ENCODE measurements at places on chromosomes 13 and 19.
A peak's percentile ranks its signal among the peaks of the same experiment; 100 is the strongest.

- DNase-seq, result no peak
These were observed 62.8 kb upstream of the ZNF599 start for GRCh38 chr19:34835631-34836351.

- DNase-seq, result no peak
These were observed 10.2 kb downstream of the N4BP2L2 start for GRCh38 chr13:32528358-32528757.

DNA sequence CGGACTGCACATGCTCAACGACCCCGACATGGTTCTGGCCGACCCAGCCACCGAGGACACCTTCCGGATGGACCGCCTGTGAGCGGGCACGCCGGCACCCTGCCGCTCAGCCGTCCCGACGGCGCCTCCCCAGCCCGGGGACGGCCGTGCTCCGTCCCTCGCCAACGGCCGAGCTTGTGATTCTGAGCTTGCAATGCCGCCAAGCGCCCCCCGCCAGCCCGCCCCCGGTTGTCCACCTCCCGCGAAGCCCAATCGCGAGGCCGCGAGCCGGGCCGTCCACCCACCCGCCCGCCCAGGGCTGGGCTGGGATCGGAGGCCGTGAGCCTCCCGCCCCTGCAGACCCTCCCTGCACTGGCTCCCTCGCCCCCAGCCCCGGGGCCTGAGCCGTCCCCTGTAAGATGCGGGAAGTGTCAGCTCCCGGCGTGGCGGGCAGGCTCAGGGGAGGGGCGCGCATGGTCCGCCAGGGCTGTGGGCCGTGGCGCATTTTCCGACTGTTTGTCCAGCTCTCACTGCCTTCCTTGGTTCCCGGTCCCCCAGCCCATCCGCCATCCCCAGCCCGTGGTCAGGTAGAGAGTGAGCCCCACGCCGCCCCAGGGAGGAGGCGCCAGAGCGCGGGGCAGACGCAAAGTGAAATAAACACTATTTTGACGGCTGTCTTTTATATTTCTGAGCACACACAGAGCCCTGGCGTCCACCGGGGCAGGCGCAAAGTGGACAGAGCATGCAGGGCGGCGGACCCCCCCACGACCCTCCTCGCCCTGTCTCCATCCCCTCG lies 13.6 kb downstream of the COMP start:
- DNase-seq, result no peak

DNA sequence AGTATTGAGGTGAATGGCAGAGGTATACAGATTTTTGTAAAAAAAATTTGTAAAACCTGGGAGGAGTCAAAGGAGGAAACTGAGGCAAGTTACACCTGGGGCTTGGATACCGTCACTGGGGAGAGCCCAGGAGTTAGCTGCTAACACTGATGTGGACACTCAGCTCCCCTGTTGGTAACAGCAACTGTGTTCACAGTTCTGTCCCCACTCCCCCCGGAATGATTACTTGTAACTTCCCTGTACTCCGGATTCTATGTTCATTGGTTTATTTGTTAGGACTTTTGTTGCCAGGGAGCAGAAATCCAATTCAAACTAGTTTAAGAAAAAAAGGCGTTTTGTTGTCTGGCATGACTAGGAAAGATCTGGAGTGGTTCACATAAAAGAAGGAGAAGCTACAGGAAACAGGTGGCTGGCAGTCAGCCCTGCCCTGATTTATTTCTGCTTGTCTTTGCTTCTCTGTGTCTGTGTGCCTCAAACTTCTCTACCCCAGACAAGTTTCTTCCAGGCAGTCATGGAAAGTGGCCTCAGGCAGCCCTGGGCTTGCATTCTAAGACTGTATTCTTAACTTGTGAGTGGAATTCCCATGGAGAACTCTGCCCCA lies 2.3 kb upstream of the GPR12 start:
- DNase-seq, result no peak

DNA sequence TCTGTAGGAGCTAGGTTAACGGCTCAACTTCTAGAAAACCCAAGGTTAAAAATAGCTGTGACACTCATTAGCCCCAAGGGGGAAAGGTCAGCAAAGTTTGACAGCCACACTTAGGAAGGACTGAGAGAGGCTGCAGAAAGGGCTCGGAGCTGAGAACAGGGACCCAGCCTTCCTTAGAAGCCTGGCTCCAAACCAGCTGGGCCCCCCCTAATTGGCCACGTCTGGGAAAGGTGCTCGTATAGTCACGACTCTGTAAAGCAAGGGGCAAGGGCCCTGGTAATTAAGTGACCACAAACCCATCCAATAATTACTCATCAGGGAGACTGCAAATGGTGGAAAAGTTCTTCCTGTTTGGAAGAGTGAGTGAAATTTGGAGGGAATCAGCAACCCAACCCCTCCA lies 90.5 kb downstream of the RNASEH2B start:
- no peak for DNase-seq

DNA sequence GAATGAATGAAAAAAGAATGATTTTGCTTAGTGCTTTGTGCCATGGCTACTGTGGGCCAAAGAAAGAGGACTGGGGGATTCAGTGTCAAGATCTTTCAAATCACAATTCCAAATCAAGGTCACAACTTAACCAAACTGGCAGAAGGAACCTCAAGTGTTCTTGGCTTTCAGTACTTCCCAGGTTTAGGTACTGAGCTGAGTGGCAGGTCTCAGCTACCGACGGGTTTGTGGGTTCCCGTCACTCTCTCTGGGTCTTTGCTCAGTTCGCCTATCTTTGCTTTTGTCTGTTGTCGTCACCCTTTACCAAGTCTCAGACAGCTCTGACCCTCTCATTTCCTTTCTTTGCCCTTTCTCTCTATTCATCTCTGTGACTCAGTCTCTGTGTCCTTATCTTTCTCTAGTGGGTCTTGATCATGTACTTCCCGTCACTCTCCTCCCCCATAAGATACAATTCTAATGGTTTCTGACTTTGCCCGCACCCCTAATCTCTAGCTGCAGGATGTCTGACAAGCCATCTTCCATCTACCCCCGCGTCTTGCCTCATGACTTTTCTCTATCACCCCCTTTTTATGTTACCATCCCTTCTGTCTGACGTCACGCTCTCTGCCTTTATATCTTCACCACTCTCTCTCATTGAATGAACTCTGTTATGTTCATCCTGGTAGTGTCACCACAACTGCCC lies 33.3 kb upstream of the LRRC4B start:
- no peak for DNase-seq

DNA sequence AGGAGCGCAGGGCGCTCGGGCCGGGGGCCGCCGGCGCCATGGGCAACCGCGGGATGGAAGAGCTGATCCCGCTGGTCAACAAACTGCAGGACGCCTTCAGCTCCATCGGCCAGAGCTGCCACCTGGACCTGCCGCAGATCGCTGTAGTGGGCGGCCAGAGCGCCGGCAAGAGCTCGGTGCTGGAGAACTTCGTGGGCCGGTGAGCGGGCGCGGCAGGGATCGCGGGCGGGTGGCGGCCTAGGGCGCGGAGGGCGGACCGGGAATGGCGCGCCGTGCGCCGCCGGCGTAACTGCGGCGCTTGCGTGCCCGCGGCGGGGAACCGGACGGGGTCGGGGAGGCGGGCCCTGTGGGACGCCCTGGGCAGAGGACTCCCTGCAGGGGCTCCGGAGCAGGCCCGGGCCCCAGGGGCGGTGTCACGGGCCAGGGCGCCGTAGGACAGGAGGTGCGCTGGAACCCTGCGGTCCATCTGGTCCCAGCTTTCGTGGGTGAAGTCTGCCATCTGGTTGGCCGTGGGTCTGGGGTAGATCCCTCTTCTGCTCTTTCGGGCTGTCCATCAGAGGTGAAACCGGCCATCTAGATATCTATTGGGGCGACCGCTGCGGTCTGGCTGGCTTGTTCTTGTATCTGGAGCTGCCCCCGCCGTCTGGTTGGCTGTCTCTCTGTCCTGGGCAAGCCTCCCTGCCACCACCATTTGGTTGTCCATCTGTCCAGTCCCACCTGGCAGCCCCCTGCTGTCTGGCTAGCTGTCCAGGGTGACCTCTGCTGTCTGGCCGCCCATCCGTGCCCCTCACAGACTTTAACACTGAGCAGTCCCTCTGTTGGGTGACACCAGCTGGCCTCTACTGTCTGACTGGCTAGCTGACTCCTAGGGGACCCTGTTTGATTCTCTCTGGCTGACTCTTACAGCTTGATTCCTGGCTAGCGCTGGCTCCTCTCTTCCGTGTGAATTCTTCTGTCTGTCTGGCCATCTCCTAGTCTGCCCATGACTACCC lies 622 bp downstream of the DNM2 start:
- DNase-seq, result peak; percentile 23

DNA sequence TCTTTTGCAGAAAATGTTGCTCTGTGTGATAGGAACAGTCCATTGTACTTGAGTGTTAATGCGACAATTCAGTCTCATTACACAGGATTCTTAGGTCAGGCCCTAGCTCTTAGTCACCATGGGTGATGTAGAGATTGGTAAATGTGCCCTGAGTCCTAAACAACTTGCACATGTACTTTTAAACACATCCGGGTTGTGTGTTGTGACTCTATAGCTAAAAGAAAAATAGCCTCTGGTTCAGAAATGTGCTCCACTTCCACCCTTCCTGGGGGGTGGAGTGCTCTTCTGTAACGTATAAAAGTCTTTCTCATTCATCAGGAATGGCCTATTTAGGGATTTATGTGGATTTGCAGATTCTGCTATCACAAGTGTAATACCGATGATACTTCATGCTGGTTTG lies 5.2 kb downstream of the SPATA13 start:
- DNase-seq, result no peak

- no peak for DNase-seq
These were observed 1280.0 kb downstream of the EFNB2 start for GRCh38 chr13:105255472-105255871.

DNA sequence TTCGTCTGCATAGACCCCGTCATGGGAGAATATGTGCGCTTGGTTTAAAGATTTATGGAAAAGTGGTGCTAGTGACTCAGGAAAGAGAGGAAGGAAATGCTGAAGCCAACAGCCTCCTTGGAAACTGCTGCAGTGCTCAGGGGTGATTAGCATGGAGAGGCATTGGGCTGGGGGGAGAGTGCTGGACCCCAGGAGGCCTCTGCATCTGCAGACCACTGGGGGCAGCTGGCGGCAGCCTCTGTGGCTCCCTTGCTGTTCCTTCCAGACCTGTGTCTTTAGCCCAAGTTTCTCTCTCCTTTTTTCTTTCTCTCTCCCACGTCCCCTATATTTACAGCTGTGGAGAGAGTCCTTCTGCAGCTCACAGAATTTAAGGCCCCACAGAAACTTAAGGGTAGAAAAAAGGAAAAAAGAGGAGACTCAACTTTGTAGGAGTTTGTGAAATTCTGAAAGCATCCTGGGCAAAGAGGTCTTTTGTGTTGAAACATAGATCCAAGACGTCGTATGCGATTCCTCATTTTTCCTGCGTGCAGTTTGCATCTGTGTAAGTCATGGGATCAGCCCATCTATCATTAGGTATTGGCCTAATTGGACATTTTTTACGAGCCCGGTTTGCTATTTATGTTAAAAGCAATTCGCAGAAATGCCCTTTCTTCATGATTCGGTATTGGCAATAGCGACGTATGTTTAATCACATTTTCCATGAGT lies 116.2 kb upstream of the ZNF536 start:
- DNase-seq, result no peak

GRCh38 chr13:33937373-33938098 lies 119.6 kb downstream of the RFC3 start:
- DNase-seq, result no peak

- DNase-seq, result no peak
These were observed 790.3 kb downstream of the SLITRK5 start for GRCh38 chr13:88461272-88462009.

- no peak for DNase-seq
These were observed 17.8 kb downstream of the ACTL9 start for GRCh38 chr19:8680676-8681344.

DNA sequence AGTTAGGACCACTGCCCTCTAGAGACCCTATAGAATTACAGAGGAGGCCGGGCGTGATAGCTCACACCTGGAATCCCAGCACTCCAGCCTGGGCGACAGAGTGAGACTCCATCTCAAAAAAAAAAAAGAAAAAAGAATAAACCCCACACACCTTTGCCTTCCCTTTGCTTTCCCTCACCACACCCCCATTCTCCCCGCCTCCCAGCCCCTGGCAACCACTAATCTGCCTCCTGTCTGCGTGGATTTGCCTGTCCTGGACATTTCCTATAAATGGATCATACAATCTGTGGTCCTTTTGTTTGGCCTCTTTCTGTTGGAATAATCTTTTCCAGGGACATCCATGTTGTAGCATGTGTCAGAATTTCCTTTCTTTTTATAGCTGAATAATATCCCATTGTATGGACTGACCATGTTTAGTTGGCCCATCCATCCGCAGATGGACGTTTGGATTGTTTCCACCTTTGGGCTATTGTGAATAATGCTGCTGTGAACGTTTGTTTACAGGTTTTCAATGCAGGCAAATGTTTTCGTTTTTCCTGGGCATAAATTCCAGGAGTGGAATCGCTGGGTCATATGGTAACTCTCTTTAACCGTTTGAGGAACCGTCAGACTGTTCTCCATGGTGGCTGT lies 15.3 kb downstream of the NACC1 start:
- DNase-seq, result no peak

- no peak for DNase-seq
These were observed 31.4 kb downstream of the NFIX start for GRCh38 chr19:13026462-13027370.

- DNase-seq, result no peak
These were observed 764.9 kb upstream of the SLITRK5 start for GRCh38 chr13:86906127-86906874.

DNA sequence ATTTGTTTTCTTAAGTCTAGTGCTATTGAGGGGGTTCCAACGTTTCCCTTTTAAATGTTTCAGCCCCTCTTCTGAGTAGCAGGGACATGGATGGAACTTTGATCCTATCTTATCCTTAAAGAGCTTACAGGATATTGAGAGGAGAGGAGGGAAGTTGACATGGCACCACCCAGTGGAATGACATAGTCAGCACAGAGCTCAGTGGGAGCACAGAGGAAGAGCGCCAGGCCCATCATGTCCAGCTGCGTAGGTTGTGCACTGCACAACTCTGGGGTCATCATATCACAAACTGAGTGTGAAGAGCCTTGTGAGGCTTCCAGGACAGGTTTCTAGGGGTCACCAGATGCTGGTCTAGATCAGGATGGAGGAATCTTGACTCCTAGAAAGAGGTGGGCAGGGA lies 4.6 kb upstream of the CDC42EP5 start:
- DNase-seq, result no peak

DNA sequence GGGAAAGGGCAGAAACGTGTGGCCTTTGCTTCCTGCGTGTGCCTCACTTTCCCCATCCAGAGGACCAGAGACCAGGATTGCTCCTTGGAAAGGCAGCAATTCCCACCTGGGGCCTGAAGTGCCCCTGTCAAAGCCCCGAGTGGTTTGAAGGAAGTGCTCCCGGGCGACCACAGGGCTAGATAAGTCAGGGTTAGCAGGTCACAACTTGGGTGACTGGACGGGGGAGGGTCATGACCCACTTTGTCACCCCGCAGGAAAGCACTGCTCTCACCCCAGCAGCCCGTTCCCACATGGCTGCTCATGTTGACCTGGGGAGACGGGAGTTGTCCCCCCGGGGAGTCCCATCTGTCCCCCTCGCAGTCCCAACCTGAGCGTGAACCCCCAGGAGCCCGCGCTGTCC lies 459 bp downstream of the PRAM1 start:
- DNase-seq, result no peak

GRCh38 chr13:72284791-72285190 lies 417.8 kb upstream of the DACH1 start:
- no peak for DNase-seq

GRCh38 chr19:49361438-49362047 lies 673 bp downstream of the TEAD2 start:
- DNase-seq, result no peak

- DNase-seq, result no peak
These were observed 43.0 kb downstream of the RAB20 start for GRCh38 chr13:110518571-110518970.

Measured in activated CD8-positive, alpha-beta memory T cell treated with anti-CD3 and anti-CD28 coated beads for 48 hours (primary cell).